Mammary epithelial cell (primary cell): ENCODE measurements at places on chromosomes 13 and 19.

GRCh38 chr13:73142071-73142470 is 83.3 kb downstream of the KLF5 start:
- no peak for DNase-seq

GRCh38 chr13:29704648-29705047 is 109.2 kb upstream of the SLC7A1 start:
- no peak for DNase-seq

DNA sequence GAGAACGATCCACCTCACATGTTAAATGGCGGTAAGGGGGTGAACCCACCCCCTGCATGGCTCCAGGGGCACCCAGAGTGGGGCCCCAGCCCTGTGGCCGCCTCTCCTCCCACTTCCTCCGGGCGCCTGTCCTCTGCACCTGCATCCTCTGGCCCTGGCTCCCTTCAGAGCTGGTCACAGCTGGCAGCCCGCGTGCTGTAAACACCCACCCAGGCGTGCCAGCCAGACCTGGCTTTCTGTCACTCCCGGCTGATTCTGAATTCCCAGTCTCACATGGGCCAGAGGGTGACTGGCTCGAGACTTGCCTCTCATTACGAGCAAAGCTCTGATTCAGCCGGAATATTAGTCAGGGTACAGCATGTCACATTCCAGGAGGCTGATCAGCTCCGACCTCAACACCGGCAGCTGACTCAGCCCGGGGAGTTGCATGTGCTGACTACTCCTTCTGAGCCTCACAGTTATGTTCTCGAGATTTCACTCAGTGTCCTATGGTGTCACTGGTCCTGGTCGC is 75.1 kb downstream of the GNG7 start:
- DNase-seq: peak; percentile 99

GRCh38 chr13:101305981-101306411 is 110.3 kb downstream of the NALCN start:
- no peak for DNase-seq

- peak; percentile 1 for DNase-seq
These were observed 28.3 kb upstream of the PCDH9 start for GRCh38 chr13:67258482-67258881.

DNA sequence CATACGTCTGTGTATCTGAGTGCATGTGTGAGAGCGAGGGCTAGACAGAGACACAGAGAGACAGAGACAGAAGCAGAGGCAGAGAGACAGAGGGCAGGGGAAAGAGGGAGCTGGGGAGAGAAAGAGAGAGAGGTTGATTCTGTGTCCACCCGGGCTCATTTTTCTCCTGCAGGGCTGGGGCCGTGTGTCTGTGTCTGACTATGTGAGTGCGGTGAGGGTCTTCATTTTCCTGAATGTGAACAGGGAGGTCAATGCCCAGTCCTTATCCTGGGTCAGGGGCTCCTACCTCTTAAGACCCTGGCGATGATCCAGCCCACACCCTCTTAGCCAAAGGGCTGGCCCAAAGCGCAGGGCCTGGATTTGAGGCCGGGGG is 17.7 kb downstream of the LRRC4B start:
- DNase-seq: no peak

GRCh38 chr19:2223959-2224358 is 12.2 kb downstream of the PLEKHJ1 start:
- DNase-seq: no peak

- peak; percentile 84 for DNase-seq
These were observed 1249.4 kb upstream of the SLC10A2 start for GRCh38 chr13:104315606-104316005.

GRCh38 chr19:41328157-41328841 is 18.3 kb downstream of the CCDC97 start:
- no peak for DNase-seq

- no peak for DNase-seq
These were observed 1199.7 kb downstream of the DIAPH3 start for GRCh38 chr13:58964048-58964447.

DNA sequence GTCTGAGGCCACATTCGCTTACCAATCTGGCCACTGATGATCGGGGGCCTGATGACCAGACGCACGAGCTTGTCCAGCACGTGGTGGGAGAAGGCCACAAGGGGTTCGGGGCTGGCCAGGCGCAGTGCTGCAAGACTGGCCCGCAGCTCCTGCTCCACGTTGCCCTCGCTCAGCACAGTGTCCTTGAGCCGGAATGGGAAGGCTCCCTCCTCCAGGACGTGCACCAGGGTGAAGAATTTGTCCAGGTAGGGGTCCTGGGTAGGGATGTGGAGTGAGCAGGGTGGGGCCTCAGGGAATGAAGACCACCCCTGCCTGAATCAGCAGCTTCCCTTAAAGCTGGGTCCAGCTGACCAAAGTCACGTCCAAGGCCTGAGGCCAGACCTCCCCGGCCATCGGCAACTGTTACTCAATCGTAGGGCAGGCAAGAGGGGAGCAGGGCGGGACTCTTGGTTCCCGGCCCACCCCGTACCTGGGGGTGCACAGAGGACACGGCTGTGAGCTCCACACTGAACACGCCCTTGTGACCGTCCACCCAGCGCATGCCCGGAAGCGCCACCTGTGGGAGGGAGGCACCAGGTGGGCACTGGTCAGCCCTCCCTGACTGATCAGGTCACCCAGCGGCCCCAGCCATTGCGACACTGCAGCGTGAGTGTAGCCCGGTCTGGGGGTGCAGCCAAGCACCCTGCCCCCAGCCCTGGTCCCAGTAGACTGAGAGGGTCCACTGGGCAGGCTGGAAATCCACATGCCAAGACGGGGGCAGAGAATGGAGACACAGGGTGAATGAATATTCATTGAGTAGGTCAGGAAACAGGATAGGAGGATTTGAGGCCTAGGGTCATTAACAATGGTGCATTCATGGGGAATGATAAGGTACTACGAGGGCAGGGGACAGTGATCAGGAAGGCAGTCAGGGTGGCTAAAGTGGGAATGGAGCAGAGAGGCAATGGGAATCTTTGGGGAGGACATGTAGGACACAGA is 2.8 kb upstream of the ANGPTL8 start:
- no peak for DNase-seq
